ENCODE measurements at places on chromosomes 1 and 21.

GRCh38 chr1:214791961-214792360, 189.0 kb downstream of the CENPF start:
- peak; percentile 51 for DNase-seq

DNA sequence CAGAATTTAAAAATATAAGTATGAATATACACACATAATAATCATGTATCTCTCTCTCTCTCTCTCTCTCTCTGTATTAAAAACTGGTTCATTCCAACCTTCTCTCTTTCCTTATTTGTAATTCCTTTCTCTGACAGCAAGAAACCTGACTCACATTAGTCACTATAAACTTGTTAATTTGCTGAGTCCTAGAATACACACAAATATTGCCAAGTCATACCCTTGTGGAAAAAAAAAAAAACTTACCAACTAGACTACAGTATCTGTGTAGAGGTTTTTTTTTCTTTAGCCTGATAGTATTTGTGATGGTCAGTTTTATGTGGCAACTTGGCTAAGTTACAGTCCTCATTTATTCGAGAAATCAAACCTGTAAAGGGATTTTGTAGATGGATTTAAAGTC, 26.3 kb upstream of the NHLH2 start:
- peak; percentile 20 for DNase-seq

DNA sequence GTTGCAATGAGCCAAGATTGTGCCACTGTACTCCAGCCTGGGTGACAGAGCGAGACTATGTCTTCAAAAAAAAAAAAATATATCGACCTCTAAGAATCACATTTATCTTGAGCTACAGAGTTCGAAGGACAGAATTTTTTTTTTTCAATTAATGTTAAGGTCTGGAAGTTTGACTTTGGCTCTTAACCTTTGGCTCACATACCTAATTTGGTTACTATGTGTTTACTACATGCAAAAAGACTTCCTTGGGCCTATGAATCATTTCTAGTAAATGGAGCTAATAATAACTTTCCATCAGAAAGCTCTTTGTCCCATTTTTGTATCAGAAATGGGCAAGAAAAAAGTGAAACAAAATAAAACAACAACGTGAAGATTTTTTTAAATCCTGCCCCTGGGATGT, 351.2 kb downstream of the SMYD3 start:
- DNase-seq, result peak; percentile 26

DNA sequence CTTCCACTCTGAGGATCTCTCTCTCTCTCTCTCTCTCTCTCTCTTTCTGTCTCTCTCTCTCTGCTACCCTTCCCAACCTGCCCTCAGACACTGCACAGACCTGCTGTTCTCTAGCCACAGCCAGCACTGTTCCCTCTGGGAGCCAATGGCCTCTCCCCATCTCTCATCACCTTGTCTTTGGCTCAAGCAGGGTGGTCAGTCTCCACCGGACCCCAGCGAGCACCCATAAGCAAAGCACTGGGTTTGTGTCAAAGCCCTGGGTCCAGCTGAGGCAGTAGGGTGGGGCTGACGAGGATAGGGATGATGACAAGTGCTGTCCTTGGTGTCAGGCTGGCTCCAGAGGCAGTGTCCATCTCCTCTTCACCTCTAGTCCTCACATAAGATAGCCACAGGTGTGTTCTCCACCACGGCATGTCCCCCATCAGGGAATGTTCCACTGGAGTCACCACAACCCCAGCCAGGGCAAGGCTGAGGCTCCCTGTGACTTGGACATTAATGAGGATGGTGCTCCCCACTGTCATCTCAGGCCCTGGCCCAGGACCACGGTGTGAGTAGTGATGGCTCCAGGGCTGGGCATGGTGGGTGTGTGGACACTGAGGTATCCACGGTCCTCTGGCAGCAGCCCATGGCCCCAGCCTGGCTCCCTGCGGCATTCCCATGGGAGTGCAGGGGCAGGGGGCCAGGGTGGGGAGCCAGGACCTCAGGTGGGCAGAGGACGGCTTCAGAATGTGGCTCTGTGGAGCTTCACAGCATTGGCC, 8.4 kb upstream of the GOLT1A start:
- no peak for DNase-seq

- DNase-seq, result peak; percentile 13
Observed at GRCh38 chr1:210764536-210764935, 369.4 kb downstream of the KCNH1 start.

DNA sequence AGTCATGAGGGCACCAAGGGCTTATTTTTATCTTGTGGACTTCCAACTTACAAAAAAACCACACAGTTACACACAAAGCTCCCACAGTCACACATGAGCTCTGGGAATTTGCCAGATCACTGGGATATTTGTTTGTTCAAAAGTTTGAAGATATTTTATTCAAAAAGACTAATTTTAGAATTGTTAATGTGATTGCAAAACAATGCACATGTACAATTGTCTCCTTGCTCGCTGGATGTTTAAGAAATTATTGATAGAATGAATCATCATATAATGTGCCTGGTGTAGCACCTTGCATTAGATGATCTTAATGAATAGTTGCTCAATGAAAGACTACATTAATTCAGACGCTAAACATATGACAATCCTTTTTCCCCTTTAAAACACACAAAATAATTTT, 570.3 kb downstream of the LMO4 start:
- peak; percentile 47 for DNase-seq

DNA sequence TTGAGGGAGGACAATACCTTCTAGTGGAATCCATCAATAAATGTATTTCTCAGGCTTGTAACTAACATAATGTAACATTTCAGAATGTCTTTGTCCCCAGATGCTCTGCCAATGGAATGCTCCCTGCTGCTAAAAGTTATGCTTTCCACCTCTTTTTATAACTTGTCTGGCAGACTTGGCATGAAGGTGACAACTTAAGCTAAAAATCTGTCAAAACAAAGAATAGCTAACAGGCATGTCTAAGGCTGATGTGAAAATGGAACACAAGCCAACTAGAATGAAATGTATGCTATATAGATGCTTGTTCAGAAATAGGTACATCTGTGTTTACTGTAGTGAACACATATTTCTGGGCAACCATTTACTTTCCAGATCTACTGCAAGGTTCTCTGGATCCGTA, 467.9 kb downstream of the MRPL39 start:
- no peak for DNase-seq

DNA sequence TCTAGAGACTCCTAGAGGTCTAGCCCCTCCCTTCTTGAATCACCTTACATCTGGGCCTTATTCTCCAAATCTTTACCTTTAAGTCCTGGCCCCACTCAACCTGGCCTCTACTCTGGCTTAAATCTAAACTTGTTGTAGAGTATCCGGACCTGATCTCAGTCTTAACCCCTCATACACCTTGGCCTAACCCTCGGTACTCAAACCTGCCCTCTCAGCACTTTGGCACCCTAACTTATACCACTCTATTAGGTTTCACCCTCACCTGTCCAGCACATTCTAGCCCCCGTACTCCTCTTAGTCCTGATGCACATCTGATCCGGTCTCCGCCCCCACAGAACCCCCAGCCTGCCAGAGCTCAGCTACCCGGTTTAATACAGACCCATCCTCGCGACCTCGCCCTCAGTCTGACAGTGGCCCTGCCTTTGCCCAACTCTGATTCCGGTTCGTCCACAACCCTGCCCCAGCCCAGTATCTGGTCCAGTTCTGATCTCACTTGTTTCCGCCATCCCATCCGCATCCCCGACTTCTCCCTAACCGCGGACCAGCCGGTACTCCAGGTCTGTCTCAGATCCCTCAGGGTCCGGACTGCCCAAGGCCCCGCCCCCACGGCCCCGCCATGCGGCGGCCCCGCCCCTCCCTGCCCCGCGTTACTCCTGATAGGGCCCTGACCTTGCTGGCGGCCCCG, 1.5 kb downstream of the TRIM62 start:
- peak; percentile 77 for DNase-seq

DNA sequence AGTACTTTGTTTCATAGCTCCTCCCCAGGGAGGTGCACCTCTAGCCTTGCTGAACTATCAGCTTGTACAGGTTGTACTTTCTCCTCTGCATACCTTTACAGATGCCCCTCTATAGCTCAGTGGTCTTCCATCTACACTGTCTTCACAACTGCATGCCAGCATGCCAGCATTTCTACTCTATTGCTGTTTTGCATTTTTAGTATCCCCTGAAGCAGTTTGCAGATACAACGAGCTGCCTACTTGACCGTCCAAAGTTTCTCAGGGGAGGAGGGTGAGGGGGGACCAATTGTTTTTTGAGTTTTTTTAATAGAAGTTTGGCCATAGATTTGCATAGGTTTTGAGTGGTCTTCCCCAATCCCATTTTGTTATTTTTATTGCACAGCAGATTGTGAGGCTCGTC, 27.6 kb upstream of the CTH start:
- no peak for DNase-seq

DNA sequence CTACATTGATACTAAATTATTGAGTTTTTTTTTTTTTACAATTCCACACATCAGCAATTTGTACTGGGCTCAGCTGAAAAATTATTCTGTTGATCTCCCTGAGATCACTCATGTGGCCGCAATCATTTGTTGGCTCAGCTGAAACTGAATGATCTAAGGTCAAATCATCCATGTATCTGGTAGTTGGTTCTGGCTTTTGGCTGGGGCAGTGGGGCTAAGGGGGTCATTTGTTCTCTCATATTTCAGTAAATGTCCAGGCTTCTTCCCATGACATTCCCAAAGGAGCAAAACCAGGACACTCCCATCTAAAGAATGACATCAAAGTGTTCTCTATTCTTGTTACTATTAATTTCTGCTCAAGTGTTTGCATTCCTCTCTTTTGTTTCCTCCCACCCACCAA, 806.7 kb upstream of the ADGRL2 start:
- no peak for DNase-seq

GRCh38 chr21:35926003-35926740, 134.2 kb downstream of the SETD4 start:
- no peak for DNase-seq

DNA sequence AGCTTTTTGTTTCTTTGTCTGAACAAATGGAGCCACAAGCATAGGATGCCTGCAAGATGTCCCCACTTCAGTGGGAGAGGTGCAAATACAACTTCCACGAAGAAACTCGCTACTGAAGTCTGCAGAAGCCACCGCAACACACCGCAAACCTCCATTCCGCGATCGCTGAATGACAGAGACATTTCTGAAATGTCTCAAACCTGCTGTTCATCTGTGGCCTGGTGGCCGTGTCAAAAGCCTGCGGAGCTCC, 1.0 kb downstream of the TP53BP2 start:
- DNase-seq, result no peak

- no peak for DNase-seq
Observed at GRCh38 chr1:93078638-93078985, 471 bp upstream of the MTF2 start.

DNA sequence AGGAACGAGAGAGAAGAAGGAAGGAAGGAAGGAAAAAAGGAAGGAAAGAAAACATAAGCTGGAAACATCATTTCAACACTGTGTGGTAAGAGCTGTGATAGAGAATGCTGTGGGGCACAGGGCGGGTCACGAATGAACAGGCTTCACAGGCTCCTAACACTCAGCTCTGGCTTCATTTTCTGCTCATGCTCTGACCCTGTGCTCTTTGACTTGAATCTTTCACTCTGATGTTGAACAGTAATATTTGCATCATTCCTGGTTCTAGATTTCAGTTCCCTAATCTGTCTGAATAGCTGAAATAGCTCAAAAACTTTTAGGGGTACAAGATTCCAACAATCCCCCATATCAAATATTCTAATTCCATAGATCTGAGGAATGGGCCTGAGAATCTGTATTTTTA, 207.3 kb downstream of the LHX8 start:
- no peak for DNase-seq

- DNase-seq, result no peak
Observed at GRCh38 chr1:9843576-9843945, 19.8 kb upstream of the CLSTN1 start.

- no peak for DNase-seq
Observed at GRCh38 chr1:203035111-203036000, 9.1 kb downstream of the PPFIA4 start.

- DNase-seq, result peak; percentile 89
Observed at GRCh38 chr1:99544328-99544727, 101.6 kb upstream of the PALMD start.

DNA sequence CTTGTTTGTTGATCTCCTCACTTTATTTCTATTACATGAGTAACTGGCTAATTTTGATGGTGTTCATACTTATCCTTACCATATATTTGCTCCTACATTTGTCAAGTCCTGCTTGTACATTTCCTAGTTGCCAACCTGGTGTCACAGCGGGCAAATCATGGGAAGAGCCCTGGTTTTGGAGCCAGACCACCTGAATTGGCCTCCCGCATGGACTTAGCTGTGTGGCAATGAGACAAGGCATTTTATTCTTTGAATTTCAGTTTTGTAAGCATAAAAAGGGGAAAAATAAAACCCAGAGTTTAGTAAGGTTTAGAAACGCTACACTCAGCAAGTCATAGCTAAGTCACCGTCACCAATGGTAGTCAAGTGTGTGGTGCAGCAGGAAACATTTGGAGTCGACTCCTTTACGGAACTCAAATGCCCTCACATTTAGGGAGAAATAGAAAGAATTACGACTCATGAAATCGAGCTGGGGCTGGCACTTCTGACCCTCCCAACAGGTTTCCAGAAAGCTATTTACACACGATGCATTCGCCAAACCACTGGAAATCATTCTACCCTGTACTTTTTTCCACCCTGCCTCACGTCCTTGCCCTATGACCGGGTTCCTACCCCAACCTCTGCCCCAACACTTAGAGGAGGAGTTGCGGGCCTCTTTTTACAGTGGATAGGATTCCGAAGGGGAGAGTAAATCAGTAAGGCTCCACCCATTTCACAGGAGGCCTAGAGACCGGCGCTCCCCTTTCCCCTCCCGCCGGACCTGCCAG, 492 bp upstream of the PGM1 start:
- DNase-seq, result no peak

- DNase-seq, result no peak
Observed at GRCh38 chr1:171784784-171785183, 3.3 kb downstream of the METTL13 start.

GRCh38 chr1:198187973-198188588, 31.3 kb downstream of the NEK7 start:
- peak; percentile 37 for DNase-seq

- no peak for DNase-seq
Observed at GRCh38 chr1:17673329-17674072, 81.6 kb upstream of the ACTL8 start.

- DNase-seq, result no peak
Observed at GRCh38 chr1:201140235-201140940, 13.4 kb upstream of the ASCL5 start.

DNA sequence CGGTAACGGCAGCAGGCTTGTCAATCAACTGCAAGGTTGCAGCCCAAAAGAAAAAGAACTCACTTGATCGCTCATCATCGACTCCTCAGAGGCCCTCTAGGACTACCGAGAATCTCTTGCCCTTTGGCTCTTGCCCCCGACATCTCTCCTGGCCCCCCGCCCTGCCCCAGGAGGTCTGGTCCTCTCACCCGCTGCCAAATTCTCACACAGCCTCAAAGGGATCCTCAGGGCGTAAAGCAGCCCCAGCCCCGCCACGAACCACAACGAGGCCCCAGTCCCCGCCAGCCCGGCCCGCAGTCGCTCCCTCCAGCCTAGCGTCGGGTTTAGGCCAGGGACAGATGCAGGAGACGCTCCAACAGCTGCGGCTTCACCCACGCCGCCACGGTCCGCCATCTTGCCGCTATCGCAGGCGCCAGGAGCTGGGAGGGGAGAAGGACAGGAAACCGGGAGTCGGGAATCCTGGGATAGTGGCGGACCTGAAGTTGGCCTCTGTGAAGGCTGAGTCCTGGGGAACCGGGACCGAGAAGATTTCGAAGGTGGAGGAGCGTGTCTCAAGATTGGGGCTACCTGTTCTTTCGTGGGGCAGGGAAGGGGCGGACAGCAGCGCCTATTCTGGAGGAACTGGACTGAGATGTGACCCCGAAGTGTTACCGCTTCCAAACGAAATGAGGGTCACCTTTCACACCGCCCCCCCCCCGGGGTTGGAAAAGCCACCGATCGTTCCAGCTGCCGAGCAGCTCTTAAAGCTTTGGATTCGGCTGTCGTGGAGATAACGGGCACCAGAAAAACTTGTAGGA, at the start of gene ST7L:
Gene ST7L, minus strand, starts transcription at position 421 of the 797 bp plus-strand sequence. Its CDS starts 28 bp downstream, at position 393.
- DNase-seq, result peak; percentile 75
